ENCODE measurements at places on chromosomes 2 and 18.
A peak's percentile ranks its signal among the peaks of the same experiment; 100 is the strongest.

- DNase-seq = peak; percentile 84
Measured at GRCh38 chr18:77132369-77133050, at the start of gene MBP. MBP (minus strand) TSS chr18:77132783; CDS start chr18:77105261, 27,522 bp downstream.

GRCh38 chr2:38751596-38752410 is 642 bp upstream of the SRSF7 start:
- no peak for DNase-seq

DNA sequence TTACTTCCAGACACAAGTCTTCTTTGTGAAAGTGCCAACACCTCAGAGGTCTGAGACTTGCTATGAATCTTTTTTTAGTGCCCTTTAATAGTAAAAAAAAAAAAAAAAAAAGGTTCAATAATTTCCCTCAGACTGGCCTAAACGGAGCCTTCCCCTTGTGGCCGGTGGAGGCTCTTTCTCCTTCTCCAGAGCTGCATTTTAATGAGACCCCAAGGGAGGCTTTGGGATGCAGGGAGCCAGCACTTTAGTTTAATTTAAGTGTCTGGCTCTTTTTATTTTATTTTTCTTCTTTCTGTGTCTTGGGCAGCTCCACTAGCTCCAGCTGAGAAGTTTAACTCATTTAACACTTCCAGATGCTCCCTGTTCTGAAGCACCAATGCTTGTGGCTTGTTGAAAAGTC is 67.8 kb upstream of the MAPK4 start:
- no peak for DNase-seq

GRCh38 chr2:150606380-150607060 is 119.1 kb upstream of the RND3 start:
- DNase-seq = peak; percentile 63

DNA sequence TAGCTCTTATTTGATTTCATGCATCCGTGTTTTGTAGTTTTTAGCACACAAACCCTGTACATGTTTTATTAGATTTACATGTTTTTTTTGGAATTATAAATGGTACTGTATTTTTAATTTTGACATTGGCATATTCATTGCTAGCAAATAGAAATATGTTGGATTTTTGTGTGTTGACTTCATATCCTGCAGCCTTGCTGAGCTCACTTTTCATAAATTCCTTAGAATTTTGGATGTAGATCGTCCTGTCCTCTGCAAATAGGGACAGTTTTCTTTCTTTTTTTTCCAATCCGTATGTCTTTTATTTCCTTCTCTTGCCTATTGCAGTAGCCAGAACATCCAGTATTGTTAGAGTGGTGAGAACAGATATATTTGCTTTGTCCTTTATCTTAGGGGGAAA is 46.7 kb upstream of the GPR17 start:
- DNase-seq = no peak

- no peak for DNase-seq
Measured at GRCh38 chr18:35045121-35045520, 3.9 kb downstream of the MAPRE2 start.

DNA sequence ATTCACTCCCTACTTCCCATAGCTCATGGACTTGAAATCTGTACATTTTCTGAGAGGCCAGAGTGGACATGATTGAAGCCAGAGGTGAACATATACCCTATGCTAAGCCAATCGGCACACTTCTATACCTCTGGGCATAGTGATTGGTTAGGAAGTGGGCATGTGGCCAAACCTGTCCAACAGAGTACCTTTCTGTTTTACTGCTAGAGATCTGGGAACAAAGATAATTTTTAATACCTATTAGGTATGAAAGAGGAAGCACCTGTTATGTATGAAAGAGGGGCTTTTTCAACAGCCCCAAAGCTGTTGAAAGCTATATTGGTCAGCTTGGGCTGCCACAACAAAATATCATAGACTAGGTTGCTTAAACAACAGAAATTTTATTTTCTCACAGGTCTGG is 27.7 kb downstream of the METTL8 start:
- DNase-seq = no peak

DNA sequence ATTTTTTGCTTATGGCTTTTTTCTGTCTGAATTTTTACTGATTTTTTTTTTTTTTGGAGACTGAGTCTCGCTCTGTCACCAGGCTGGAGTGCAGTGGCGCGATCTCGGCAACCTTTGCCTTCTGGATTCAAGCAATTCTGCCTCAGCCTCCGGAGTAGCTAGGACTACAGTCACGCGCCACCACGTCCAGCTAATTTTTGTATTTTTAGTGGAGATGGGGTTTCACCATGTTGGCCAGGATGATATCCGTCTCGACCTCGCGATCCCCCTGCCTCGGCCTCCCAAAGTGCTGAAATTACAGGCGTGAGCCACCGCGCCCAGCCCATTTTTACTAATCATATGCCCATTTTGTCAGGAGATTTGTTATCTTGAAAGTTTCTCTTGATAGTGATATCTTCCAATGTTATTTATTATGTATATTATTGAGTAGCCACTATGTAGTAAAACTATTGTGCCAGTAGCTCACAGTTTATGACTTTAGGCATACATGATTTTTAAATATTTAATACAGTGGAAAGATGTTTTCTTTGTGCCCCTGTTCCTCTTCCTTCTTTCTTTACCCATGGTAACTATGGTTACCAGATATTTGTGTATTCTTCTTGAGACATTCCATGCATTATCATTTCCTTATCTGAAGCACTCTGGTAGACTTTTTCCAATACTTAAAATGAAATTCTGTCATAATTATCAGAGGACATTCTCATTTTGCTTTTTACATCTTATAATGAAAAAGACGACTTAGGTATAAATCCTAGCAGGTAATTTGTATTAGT is 2.1 kb downstream of the HAT1 start:
- no peak for DNase-seq

- DNase-seq = no peak
Measured at GRCh38 chr18:71597219-71597618, 946.9 kb downstream of the CBLN2 start.

DNA sequence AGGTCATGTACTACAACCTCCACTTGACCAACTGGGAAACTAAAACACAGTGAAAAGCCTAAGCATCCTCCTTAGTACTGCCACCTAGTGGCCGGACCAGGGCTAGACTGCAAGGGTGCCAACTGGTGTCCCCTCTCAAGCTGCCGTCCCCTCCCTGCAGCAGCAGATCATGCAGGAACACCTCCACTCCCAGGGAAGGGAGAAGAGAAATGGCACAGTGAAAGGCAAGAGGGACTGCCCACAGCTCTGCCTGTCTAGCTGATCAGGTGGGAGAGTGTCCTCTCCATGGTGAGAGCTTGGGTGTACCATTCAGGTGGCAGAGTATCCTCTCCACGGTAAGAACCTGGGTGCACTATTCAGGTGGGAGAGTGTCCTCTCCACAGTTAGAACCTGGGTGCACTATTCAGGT is 78.1 kb downstream of the AAK1 start:
- DNase-seq = peak; percentile 43

GRCh38 chr2:167608487-167608886 is 638.9 kb downstream of the STK39 start:
- DNase-seq = no peak

GRCh38 chr2:158034198-158034866 is 67.3 kb upstream of the UPP2 start:
- DNase-seq = peak; percentile 76

GRCh38 chr2:42924418-42924886 is 132.1 kb upstream of the HAAO start:
- DNase-seq = no peak

DNA sequence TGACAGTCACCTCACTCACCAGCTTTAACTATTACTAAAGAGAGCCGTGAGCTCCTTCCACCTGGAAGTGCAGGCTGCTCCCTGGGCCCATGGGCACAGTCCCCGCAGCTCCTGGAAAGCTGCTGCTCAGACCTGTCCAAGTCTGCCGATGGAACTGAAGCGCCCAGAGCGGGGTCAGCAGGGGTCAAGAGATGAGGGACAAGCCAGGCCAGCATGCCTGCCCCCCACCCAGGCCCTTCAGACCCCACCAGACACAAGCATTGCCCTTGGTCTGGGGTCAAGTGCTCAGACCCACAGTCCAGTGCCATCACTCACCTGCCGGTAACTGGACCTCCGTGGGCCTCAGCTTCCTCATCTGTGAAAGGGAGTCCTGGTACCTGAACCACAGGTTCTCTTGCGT is 59.9 kb downstream of the BIN1 start:
- DNase-seq = no peak

DNA sequence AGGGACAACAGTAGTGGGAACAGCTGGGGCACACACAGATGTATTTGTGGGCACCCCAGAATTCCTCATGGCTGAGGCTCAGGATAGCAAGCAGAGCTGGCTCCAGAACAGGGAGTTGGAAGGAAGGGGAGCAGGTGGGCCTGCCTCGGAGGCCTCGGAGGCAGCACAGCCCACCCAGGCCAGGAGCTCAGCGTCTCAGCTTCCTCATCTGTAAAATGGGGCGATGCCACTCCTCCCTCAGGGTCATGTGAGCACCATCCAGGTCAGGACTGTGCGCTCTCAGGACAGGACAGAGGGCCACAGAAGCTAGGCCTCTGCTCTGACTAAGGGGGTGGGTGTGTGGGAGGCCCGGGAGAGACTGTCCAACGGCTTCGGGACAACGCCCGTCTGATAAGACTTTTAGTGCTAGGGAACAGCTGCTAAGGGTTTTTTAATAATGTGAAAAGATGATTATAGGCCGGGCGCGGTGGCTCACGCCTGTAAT is 106.2 kb downstream of the HDAC4 start:
- DNase-seq = no peak

DNA sequence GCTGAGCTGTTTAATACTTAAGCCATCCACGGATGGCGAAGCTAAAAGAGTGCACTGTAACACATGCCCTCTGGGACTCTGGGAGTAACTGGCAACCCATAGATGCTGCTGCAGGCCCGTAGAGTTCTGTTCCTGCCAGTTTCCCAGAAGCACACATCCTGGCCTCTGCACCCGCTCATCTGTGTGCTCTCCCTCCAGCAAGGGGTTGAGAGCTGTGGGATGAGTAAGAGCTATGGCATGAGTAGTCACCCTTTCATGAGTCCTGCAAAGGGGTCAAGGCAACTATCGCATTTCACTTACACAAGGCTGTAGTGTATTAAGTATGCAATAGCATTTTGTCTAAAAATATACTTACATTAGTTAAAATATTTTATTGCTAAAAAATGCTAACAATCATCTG is 1341.8 kb upstream of the NXPH2 start:
- DNase-seq = no peak

GRCh38 chr2:238797537-238797936 is 50.3 kb upstream of the TWIST2 start:
- no peak for DNase-seq

DNA sequence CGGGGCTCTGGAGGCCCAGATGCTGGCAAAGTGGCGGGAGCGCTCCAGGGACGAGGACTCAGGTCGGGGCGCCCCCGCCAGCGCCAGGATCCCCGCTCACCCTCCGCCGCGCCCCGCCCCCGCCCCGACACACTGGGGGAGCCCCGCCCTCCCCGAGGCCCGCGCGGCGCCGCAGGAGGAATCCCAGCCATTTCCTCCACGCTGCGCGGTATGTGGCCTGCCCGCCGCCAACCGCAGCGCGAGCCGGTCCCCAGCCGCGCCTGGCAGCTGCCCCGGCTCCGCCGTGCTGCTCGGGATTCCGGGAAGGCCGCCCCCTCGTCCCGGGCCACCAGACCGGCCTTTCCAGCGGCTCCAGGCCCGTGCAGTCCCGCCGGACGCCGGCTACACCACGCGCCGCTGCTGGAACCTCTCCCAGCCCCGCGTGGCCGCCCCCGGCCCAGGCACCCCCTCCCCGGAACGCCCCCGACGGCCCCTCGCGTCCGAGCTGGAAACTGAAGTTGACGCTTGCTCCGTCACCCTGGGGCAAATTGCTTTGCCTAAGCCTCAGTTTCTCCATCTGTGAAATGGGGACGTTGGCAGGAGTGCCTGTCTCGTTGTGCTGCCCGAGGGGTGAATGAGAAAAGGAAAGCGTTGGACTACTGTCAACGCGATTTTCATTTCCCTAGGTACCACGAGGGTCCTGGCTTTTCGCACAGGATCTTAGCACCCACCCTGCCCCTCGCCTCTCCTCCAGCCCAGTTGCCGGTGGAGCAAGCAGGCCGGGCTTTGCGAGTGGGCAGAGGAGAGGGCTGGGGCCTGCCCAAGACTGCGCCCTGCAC is 53.6 kb downstream of the PKDCC start:
- peak; percentile 30 for DNase-seq

- DNase-seq = no peak
Measured at GRCh38 chr2:56714400-56714799, 530.6 kb downstream of the CCDC85A start.

GRCh38 chr2:231877533-231878456 is 48.4 kb downstream of the NPPC start:
- peak; percentile 92 for DNase-seq

- DNase-seq = no peak
Measured at GRCh38 chr2:18546567-18546966, 13.9 kb downstream of the RDH14 start.

- DNase-seq = peak; percentile 26
Measured at GRCh38 chr2:147636238-147636882, 208.5 kb upstream of the ACVR2A start.

- no peak for DNase-seq
Measured at GRCh38 chr2:17933256-17933655, 54.8 kb downstream of the KCNS3 start.

- peak; percentile 68 for DNase-seq
Measured at GRCh38 chr2:217160103-217160743, 300.4 kb upstream of the TNP1 start.

DNA sequence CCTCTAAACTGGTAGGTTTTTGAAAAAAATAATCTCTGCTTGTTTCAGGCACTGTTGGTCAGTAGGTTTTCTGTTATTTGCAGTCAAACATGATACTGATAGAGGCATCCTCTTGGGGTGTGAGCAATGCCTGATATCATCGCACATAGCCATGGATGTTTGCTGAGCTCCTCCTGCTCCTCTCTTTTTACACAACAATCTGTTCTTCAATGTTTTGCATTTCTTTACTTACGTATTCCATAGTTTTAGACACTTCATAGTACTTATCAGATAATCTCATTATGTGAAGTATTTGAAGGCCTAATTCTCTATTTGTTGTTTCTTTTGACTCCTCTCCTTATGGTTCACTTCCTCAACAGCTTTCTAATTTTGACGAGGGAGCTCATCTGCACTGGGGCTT is 23.0 kb upstream of the HS6ST1 start:
- DNase-seq = no peak

DNA sequence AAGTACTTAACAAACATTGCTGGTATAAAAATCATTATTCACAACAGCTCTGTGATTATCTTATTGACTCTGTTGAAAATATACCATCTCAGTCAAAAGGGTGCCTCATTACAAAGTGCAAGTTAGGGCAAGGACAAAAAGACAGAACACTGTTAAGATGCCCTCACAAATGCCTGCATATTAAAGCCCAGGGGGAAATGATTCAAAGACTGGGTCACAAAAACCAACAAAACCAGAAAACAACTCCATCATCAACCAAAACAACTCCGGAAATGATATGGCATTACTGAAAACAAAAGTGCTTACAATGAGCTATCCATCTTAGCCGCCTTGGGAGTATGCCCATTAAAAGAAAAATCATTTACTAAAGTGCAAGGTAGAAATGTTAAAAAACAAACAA is 9.9 kb downstream of the PLA2R1 start:
- DNase-seq = peak; percentile 52
